T-helper 1 cell (primary cell): ENCODE measurements at places on chromosomes 1 and 21.

DNA sequence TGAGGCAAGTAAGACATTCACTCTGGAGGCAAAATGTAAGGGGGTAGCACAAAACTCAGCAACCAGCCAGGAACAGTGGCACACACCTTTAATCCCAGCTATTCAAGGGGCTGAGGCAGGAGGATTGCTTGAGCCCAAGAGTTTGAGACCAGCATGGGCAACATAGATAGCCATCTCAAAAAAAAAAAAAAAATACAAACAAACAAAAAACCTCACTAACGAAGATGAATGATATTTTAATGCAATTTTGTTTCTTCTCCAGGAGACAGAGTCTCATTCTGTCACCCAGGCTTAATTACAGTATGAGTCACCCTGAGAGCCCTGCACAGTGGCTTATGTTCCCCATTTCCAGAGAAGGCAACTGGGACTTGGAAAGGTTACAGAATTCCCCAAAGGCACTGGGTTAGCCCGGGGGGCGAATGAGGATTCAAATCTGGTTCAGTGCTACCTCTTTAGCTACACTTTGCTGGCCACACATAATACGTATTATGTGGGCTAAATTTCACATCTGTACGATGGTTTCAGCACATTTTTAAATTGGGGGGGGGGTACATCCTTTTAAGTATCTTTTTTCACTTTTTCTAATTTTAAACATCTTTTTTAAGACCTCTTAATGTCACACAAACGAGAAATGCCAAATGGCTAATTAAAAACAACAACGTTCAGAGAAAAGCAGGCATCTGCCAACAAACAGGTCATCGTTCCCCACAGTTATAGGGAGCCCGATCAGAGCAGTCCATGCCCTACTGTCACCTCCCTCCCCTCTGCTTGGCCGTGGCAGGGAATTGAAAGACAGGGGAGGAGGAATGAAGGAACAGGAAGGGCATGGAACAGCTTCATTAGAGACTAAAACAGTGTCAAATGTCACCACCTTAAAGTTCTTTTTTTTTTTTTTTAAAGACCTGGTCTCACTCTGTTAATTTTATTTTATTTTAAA lies 3.5 kb downstream of the CELA2A start:
- DNase-seq: no peak

DNA sequence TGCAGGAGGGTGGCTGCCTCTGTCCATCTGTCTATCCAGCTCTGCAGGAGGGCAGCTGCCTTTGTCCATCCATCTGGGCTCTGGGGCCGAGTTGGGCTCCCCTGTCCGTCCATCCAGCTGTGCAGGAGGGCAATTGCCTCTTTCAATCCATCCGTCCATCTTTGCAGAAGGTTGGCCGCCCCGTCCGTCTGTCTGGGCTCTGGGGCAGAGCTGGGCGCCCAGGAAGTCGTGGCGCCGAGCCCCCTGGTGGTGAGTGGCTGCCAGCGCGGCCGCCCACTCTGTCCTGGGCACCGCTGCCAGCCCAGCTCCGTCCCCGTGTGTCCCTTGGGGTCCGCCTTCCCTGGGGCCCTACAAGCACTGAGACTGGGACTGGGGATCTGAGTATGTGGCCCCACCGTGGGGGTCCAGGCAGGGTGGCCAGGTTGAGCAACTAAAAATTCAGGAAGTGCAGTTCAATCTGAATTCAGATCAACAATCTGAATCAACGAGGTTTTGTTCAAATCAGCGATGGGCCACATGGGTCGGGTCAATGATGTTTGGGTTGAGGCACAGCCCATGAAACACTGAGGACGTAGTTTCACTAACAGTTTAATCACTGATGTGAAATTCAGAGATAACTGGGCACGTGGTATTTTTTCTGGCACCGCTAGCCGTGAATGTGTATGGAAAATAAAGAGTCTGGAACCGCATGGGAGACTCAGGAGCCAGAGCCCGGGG lies 99.1 kb upstream of the ACTRT2 start:
- peak; percentile 12 for DNase-seq

- no peak for DNase-seq
Measured at GRCh38 chr1:63537940-63538339, 14.6 kb downstream of the EFCAB7 start.

- DNase-seq: no peak
Measured at GRCh38 chr1:36352910-36353878, 29.7 kb upstream of the EVA1B start.

- no peak for DNase-seq
Measured at GRCh38 chr1:212981025-212981495, 30.7 kb downstream of the VASH2 start.

- DNase-seq: no peak
Measured at GRCh38 chr1:224203243-224204016, 20.4 kb downstream of the DEGS1 start.

GRCh38 chr1:62221171-62221570 lies 26.5 kb downstream of the L1TD1 start:
- DNase-seq: no peak

DNA sequence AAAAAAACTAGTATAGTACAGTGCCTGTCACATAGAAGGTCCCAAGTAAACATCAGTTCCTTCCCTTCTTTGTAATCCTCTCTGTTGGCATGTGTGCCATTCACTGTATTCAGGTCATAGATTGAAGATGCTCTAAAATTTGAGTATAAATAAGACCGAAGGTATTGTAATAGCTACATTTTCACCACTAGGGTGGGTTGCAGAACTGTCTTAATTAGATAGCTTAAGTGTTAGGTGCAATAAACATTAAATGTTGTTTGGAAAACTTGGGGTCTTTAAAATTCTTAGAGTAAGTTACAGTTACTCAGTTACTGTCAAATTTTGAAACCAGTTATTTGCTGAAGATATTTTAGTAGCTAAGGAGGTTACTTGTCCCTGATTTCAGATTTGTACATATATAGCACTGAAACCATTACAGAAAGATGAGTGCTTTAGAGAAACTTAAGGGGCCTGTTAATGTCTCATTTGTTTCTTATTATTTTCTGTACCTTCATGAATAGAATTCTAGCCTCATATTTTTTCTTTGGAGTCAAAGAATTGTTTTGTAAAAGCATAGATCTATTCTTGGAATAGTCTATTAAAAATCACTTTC lies 24.3 kb downstream of the PER3 start:
- DNase-seq: no peak

- DNase-seq: no peak
Measured at GRCh38 chr21:36120304-36120888, 14.5 kb upstream of the CBR3 start.

GRCh38 chr1:25562101-25562927 lies 18.9 kb downstream of the LDLRAP1 start:
- DNase-seq: peak; percentile 61

DNA sequence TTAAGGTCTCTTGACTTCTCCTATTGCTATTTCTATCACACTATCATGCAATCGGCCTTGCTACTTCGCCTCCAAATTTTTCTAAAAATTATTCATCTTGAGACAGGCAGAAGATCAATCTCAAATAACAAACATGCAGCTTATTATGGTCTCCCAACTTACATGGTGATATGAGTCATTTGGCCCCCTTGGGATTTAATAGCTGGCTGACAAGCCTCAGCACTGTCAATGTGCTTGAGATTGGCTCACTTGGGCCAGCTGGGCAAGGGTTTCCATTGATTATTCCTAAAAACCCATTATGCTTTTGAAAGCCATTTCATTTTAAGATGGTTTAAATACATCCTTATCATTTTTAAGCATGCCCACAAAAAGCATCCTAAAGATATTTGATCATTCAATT lies 224.5 kb upstream of the NFIA start:
- DNase-seq: no peak

DNA sequence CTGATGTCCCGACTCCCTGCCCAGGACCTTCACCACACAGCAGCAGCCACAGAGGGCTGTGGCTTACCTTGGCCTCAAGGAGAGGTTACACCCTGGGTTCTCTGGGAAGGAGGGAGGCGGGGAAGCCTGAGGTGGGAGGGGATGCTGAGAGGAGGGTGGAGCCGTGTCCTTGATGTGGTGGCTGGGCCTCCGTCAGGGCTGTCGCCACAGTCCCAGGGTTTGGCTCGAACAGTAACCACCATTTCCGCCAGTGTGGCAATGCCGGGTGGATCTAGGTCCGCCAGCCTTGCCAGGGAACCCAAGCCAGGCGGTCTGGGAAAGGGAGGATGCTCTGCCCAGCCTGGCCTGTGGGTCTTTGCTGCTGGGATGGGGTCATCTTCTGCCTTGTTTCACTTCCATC lies 18.4 kb upstream of the CDCA8 start:
- DNase-seq: peak; percentile 44
